ENCODE measurements at places on chromosomes 16 and 17.

- DNase-seq, result no peak
Observed at GRCh38 chr16:1288813-1289476, 20.5 kb upstream of the UBE2I start.

- DNase-seq, result peak; percentile 32
Observed at GRCh38 chr17:82241183-82241925, 12.5 kb downstream of the SLC16A3 start.

- DNase-seq, result no peak
Observed at GRCh38 chr16:6835941-6836340, 496.7 kb upstream of the RBFOX1 start.

DNA sequence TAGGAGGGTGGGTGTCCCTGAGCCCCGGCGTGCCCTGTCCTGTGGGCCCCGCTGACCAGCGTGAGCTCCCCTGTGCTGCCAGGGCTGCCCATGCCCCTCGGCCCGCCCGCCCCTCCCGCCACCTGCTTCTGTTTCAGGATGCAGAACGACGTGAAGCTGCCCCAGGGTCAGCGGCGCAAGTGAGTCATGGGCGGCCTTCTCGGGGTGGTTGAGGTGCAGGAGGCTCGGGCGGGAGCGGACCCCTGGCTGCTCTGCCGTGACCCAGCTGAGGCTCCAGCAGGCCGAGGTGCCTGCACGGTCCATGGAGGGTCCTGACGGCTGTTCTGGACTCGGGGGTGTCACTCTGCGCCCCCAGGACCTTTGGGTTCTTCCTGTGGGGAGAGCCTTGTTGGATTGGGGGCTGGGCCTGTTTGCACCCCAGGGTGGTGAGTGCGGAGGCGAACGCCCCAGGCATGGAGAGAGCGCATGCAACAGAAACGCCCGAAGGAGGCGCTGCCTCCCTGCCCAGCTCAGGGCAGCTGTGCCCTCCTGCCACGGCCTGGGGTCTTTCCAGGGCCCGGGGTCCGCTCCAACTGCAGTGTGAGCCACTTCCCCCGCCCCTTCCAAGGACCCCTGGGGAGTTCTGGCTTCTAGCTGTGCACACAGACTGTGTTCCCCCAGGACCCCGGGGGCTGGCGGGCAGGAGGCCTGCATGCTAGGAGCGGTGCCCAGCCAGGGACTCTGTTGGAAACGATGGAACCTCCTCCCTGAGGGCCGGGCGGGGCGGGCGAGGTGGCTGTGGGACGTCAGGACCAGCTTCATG, 4.0 kb downstream of the SLC25A10 start:
- no peak for DNase-seq

- DNase-seq, result peak; percentile 33
Observed at GRCh38 chr16:30122604-30123160, 338 bp downstream of the MAPK3 start.

GRCh38 chr17:57527221-57528057, 217.7 kb downstream of the CCDC182 start:
- no peak for DNase-seq

GRCh38 chr16:70576431-70577255, 53.0 kb downstream of the SF3B3 start:
- no peak for DNase-seq

DNA sequence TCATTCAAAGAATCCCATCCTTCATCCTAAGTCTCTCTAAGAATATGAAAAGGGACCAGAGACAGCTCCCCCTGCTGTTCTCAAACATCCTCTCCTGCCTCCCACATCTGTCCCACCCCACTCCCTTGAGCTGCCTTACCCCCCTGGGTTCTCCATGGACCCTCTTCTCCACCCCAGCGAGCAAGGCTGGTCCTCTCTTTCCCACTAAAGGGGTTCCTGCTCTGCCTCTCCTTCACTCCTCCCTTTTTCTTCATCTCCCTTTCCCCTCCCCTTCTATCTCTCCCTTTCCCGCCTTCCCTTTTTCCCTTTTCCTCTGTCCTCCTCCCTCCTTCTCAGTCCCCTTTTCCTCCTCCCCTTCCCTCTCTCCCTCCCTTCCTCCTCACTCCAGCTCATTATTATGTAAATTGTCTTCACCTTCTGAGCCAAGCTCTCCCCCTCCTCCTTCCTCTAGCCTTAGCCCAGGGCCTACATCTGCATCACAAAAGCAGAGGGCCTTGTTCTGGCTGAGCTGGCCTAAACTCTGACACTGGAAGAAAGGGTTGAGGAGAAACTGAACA, 90.0 kb downstream of the GNAO1 start:
- no peak for DNase-seq

DNA sequence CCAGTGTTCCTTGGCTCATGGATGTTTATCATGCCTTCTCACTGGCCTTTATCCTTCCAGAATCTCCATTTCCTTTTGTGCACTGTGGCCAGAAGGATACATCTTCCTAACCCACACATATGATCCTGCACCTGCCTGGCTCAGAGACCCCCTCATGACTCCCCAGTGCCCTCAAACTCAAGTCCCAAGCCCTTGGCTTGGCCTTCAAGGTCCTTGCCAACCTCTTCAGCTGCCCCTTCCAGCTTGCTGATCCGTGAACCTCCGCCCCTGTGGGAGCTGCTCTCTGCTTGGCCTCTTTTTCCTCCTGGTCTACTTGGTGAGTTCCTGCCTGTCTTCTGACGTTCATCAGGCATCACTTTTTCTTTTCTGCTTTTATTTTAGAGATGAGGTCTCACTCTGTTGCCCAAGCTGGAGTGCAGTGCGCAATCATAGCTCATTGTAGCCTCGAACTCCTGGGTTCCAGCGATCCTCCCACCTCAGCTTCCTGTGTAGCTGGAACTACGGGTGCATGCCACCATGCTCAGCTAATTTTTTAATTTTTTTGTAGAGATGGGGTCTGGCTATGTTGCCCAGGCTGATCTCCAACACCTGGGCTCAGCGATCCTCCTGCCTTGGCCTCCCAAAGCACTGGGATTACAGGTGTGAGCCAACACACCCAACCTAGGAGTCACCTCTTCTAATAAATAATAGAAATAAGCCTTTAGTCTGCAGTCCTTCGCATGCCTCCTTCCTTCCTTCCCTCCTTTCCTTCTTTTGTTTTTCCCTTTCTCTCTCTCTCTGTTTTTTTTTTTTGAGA, 2.5 kb upstream of the PYCARD start:
- DNase-seq, result no peak

- no peak for DNase-seq
Observed at GRCh38 chr16:1895068-1895467, 23.1 kb upstream of the MEIOB start.

DNA sequence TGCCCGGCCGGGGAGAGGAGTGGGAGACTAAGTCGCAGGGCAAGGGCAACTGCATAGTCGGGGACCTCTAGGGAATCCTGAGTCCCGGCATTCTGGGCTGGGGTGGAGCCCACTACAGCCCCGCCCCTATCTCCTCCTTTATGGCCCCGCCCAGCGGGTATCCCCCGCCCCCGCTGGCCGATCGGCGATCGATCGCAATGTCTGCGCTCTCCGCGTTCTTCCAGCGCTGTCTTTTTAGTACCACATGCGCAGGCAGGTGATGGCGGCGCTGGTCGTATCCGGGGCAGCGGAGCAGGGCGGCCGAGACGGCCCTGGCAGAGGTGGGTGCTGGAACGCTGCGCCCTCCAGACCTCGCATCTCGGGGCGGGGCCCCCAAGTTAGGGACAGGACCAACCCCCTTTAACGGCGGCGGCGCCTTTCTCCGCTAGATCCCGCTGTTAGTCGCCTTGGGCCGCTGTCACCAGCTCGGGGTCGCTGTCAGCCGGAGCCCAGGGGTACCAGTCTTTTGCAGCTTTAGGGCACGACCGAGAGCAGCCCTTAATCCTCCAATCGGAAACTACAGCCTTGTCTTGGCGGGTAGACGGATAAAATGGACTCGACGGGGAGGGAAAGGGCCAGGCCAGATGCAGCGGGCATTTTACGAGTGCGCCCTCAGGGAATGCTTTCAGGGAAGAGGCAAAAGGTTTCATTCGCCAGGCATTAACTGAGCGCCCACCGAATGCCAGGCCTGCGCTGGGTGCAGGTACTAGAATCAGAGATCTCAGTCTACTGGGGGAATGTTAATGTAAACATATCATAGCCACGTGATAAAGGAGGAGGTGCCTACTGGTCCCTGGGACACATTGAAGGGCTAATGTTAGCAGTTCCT, at the start of gene DPH1:
Gene DPH1, plus strand, starts transcription at position 243 of the 868 bp plus-strand sequence. Its CDS starts 17 bp downstream, at position 260.
- peak; percentile 85 for DNase-seq

DNA sequence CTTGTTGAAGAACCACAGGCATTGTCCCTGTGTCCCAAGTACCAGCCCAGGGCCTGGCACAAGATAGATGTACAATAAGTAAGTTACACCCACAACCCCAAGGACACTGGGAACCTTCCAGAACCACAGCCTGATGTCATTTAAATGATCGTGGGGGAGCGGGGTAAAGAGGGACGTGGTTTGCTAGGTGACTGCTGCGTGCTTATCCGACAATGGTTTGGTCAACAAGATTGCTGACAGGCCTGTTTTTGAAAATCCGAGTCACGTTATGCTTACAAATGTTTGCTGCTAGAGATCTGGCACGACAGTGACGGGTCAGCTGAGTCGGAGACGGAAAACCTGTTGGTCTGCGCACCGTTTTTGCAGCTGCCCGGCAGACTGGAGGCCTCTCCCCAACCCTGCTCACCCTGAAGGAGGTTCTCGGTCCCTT, 22.8 kb downstream of the COTL1 start:
- DNase-seq, result peak; percentile 38

- DNase-seq, result peak; percentile 37
Observed at GRCh38 chr17:19762515-19762961, 14.4 kb upstream of the ALDH3A1 start.

DNA sequence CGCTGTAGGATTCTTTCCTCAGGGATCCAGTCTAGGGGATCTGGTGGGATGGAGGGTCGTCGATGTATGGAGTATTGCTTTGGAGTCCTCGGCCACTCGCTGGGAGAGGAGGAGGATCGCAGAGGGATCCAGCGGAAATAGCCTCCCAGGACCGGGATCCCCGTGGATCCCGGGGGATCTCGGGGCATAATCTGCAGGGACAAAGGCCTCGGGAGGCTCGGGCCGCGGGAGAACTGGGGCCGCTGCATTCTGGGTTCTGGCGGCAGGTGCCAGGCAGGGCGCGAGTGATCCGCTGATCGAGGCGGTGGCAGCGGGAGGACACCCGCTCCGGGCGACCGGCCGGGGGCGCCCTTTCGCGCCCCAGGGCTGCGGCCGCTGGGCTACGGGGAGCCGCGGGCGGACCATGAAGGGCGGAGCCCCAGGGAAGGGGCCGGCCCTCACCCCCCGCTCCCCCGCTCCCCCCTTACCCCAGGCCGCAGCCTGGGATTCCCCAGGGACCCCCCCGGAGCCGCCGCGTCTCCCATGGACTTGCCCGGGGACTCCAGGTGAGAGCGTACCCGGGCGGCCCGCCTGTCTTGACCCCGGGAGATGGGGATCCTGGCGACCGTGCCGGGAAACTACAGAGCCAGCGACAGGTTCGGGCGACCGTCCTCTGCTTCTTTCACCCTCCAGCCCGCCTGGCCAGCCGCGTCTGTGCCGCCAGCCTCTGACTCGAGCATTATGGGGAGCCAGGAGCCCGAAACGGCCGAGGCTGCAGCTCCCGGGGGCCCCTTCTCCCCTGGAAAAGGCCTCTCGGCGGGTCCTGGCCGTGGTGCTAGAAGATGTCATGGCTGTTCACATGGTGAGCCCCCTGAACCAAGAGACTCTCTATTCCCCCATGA, 604 bp downstream of the PRR14 start:
- DNase-seq, result peak; percentile 77

DNA sequence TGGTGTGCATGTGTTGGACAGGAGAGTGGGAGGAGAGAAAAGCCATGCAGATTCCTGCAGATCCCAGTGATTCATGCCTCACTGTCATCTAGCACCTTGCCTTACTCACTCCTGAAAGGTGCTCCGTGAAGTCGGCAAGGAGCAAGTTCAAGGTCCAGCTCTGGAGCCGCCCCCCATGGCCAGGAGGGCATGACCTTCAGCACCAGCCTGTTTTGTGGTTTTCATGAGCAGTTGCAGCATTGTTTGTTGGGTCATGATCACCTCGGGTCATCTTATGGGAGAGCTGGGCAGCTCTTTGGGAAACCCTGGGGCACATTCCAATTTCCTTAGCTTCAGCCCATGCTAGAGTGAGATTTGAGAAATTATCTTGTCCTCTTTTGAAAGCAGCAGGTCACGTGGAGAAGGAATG, 137.5 kb upstream of the IRX3 start:
- no peak for DNase-seq

- DNase-seq, result no peak
Observed at GRCh38 chr17:16908273-16908672, 63.6 kb downstream of the TNFRSF13B start.

DNA sequence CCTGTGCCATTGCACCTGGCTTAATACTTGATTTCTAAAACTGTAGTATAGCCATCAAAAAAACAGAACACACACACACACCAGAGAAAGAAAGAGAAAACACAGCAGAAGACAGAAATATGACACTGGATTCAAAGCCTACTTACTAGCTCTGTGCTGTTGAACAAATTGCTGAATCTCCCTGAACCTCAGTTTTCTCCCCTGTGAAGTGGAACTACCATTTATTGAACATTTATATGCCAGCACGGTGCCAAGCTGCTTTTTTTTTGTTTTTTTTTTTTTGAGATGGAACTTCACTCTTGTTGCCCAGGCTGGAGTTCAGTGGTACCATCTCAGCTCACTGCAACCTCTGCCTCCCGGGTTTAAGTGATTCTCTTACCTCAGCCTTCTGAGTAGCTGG, 13.2 kb upstream of the ALOX12B start:
- DNase-seq, result no peak

- DNase-seq, result no peak
Observed at GRCh38 chr17:32854207-32854606, 22.7 kb downstream of the MYO1D start.

DNA sequence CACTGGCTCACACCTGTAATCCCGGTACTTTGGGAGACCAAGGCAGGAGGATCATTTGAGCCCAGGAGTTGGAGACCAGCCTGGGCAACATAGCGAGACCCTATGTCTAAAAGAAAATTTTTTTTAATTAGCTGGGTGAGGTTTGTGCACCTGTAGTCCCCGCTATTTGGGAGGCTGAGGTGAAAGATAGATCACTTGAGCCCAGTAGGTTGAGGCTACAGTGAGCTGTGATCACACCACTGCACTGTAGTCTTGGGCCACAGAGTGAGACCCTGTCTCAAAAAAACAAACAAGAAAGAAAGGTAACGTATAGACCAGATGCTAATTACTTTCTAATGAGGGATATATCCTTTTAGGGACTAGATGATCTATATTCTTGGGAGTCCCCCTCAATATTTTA, 8.1 kb downstream of the NOL11 start:
- no peak for DNase-seq

DNA sequence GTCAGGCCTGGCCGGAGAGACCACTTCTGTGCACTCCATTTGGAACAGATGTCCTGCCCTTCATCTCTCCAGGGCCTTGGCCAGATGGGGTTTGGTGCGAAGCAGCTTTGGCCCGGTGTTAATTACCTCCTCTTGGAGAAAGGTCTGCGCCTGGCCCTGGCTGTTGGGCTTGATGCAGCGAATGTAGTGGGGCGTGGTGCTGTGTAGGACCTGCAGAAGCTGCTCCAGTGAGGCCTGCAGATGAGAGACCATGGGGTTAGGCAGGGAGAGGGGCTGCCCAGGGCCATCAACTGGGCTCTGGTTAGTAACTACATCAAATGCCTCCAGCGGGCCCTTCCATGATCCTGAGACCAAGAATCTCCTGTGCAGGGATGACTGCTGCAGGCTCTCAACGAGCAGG, 18.7 kb downstream of the ZNHIT3 start:
- DNase-seq, result no peak

Measured in CD4-positive, alpha-beta T cell treated with Interleukin-6 for 4 hours (primary cell).